Activated T-helper 2 cell treated with anti-CD3 and anti-CD28 coated beads, Interferon-gamma antibody, Interleukin-2, Interleukin-4, amounts not matched to agents 10 μg/mL and 5 μg/mL and 100 μg/mL, durations not matched to agents 14 hours and 24 hours and 36 hours (primary cell): ENCODE measurements at places on chromosomes 11 and 22.
A peak's percentile ranks its signal among the peaks of the same experiment; 100 is the strongest.

- no peak for DNase-seq
These were observed 128.5 kb downstream of the CWF19L2 start for GRCh38 chr11:107329164-107329563.

- no peak for DNase-seq
These were observed 39.4 kb upstream of the SEPTIN5 start for GRCh38 chr22:19674929-19675253.

DNA sequence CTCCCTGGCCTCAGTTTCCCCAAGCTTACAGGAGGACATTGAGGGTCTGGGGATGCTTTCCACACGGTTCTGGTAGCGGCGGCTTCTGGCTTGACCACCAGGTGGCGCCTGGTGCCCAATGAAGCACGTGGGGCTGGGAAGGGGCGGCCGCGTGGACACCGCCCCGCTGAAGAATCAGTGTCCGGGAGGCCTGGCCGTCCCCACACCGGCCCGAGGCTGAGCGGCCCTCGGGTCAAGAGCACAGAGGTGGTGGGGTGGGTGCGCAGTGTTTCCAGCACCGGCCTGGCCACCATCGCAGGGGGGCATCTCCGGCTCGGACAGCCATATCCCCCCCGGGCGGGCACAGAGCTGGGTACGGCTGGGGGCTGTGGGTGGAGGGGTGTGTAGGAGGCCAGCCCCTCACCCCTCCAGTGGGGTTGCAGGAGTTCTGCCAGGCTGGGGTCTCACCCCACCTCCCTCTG is 27.8 kb upstream of the PPARA start:
- peak; percentile 49 for DNase-seq

GRCh38 chr11:14420223-14420622 is 61.2 kb upstream of the RRAS2 start:
- no peak for DNase-seq

- no peak for DNase-seq
These were observed 102.4 kb upstream of the MTMR2 start for GRCh38 chr11:96026310-96026709.

DNA sequence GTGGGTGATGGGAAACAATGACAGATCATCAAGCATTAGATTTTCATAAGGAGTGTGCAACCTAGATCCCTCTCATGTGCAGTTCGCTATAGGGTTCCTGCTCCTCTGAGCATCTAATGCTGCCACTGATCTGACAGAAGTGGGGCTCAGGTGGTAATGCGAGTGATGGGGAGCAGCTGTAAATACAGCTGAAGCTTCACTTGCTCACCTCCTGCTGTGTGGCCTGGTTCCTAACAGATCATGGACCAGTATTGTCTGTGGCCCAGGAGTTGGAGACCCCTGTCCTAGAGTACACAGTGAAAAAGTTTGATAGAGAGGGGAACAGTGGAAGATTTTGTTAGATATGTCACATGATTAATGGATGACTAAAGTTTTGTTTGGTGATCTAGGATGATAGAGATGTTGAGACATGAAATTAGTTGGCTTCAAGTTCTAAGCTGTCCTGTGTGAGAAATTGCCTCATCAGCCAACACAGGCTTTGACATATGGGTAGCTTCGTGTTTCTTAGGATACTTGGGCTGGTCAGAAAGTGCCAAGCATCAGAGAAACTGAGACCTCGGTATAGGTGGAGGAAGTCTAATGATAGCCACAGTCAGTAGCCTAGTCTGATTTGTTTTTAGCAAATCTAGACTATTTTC is 47.4 kb downstream of the ARHGEF12 start:
- DNase-seq: no peak

DNA sequence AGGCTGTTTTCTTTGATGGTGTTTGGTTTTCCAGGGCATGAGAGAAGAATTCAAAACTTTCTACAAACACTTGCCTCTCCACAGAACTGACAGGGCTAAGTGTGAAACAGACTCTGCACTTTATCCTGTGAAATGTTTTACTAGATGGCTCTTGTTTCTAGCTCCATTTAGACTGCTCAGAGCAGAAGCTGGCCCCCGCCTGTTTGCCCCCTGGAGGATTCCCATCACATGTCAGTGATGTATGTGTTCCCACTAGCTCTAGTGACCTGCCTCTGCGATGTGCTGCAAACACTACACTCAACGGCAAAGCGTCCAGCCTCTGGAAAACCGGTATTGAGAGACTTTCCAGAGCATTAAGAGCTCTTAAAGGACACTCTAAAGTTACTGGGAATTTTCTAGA is 41.4 kb upstream of the PCF11 start:
- no peak for DNase-seq

- DNase-seq: no peak
These were observed 3.0 kb upstream of the SCUBE2 start for GRCh38 chr11:9094420-9094819.

DNA sequence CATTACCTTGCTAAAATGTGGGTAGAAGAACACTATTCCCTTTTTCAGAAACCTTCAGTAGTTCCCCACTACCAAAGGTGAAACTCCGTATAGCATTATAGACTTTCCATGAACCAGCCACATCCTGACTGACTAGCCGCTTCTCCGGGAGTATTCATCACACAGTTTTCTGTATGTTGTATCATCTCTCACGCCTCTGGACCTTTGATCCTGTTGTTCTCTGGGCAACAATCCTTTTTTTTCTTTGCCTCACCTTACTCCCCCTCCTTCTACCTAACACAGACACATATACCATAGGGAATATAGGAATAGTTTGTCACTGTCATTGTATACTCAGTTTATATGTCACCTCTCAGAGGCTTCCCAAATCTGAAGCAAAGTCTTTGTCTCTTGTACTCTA is 20.8 kb downstream of the ZC3H12C start:
- no peak for DNase-seq

- DNase-seq: no peak
These were observed 364.2 kb downstream of the TENM4 start for GRCh38 chr11:79076526-79077115.

- no peak for DNase-seq
These were observed 154.4 kb downstream of the BBOX1 start for GRCh38 chr11:27194976-27195375.

DNA sequence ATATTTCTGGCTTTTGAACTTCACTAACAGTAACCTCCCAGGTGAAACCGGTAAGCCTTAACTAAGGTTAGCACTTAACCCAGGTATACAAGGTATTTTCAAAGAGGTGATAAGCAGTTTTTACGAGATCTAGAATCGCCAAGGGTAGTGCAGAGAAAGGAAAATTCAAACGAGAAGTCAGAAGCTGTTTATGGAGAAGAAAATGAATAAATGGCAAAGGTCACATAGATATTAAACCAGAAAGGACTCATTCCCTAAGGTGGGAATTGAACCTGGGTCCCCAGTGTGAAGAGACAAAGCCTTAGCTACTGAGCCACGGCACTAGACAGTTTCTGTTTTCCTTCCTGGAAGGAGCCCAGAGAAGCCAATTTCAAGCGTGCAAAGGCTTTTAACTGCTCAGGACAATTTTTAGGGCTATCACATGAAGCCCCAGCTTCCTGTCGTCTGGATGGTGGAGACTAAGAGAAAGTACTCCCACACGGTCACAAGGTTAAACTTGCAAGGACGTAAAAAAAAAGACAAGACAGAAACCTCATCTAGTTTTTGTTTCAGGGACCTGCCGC is 5.7 kb upstream of the C1QTNF6 start:
- DNase-seq: peak; percentile 57

DNA sequence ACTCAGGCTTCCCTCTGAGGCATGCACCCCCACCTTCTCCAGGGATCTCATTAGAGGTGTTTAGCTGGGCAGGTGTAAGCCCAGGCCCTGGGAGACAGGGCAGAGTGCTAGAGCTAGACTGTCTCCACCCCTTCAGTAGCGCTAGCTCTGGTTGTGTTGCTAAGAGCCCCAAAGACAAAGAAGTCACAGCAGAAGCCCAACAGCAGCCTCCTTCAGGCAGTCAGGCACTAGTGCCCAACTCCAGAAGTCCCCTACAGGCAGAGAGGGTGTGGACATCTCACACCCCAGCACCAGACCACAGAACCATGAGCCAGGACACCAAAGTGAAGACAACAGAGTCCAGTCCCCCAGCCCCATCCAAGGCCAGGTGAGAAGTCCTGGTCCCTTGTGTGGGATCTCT is at the start of gene CNGA4:
Gene CNGA4 (plus strand): TSS at position 188 of the 400 bp plus-strand sequence. CDS start 118 bp downstream, at position 306.
- no peak for DNase-seq

DNA sequence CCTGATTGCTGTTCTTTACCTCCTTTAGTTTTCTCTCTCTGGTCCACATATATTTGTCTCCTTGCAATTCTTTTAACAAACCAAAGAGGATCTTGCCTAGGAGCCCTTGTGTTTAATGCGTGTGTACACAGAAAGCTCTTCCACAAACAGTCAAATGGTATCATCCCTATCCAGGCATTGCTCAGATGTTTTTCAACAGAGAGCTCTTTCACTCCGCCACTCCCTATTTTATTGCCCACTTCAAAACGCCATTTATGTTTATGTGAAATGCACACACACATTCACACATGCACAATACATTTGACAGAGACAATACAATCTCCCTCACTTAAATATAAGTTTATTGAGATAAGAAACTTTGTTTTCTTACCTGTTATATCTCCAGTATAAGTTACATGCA is 4.7 kb downstream of the OR5AP2 start:
- DNase-seq: no peak

DNA sequence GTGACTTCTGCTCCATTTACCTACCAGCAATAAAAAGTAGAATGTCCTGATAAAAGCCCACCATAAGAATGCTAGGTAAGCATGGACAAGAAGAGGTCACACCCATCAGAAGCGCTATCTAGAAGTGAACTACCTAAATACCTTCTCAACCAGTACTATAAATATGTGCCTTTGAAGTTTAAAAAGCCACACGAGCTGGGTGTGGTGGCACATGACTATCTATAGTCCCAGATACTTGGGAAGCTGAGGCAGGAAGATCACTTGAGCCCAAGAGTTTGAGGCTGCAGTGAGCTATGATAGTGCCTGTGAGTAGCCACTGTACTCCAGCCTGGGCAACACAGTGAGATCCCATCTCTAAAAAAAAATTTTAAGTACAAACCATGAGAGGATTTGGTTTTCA is 66.7 kb downstream of the PACSIN2 start:
- DNase-seq: no peak

DNA sequence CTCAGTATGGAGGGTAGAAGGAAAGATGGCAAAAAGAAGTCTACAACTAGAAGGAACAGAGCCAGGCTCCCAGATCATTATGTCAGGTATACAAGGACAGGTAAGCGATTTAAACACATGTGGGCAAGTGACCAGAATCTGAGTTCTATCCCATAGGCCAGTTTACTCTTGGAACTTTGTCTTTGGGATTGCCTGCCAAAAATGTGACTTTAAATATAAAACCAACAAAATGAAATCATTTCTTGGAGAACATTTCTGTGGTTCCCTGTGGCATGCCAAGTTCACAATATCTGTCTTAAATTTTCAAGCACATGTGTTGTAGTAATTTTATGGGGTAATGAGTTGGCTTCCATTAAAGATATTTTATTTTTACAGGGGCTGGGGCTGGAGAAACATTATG is 141.0 kb downstream of the SLC17A6 start:
- no peak for DNase-seq

- no peak for DNase-seq
These were observed 42.9 kb downstream of the GAB4 start for GRCh38 chr22:16965083-16965482.

DNA sequence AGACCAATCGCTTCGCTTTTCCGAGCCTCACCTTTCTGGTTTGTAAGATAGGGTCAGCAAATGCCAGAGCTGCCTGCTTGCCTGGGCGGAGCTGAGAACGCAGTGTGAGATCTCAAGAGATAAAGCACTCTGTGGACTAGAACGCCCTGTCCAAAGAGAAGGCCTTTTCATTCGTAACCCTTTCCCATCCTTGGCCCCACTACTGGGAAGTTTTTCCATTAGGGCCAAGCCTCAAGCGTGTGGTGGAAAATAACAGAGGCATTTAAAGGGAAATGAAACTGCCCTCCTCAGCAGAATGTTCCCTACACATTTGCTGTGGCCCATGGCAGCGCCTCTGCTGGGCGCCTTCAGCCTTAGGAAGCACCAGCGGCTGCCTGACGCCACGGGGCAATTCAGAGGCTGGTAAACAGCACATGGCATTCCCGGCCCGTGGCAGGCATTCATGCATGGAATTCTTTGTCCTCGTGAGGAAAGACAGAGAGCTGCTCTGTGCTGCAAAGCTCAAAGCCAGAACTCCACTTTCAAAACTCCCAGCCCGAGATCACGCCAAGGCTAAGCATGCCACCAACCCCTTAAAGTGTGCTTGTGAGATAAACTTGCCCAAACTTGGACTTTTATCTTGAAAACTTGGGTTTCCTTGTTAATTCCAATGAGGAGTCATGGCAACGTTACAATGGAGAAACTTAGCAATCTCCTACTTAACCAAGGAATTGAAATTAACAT is 38.1 kb downstream of the AHNAK start:
- DNase-seq: no peak

GRCh38 chr11:66713746-66714480 is 15.1 kb downstream of the SPTBN2 start:
- DNase-seq: no peak
